ENCODE measurements at places on chromosomes 6 and 20. TPM values are rescaled to one million over a fixed set of nuclear protein-coding genes. Genes with fewer than 3 reads are reported as not detected.

DNA sequence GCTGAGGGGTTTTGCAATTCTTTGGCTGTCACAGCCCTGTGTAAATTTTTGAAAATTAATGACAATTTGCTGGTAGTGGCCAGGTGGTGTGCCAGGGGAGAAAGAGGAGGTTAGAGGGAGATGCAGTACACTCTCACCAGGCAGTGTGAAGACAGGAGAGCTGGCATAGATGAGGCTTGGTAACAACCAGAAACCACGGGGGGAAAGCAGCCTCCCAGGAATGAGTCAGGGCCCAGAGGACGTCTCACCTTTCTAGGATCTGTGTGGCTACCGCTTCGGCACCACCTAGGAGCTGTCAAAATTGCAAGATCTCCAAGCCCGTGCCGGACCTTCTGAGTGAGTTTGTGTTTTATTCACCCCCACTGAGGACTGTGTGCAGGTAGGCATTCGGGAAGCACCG lies 171.4 kb downstream of the PACRG start:
- H3K4me3 ChIP-seq, result no peak overlapping the region
- DNase-seq, result no peak
- H3K27ac ChIP-seq, result no peak overlapping the region
- peaks cover 7% of the 10 kb centered on the region for H3K27me3 ChIP-seq
- H3K36me3 ChIP-seq, result no peaks in the 10 kb centered on the region

DNA sequence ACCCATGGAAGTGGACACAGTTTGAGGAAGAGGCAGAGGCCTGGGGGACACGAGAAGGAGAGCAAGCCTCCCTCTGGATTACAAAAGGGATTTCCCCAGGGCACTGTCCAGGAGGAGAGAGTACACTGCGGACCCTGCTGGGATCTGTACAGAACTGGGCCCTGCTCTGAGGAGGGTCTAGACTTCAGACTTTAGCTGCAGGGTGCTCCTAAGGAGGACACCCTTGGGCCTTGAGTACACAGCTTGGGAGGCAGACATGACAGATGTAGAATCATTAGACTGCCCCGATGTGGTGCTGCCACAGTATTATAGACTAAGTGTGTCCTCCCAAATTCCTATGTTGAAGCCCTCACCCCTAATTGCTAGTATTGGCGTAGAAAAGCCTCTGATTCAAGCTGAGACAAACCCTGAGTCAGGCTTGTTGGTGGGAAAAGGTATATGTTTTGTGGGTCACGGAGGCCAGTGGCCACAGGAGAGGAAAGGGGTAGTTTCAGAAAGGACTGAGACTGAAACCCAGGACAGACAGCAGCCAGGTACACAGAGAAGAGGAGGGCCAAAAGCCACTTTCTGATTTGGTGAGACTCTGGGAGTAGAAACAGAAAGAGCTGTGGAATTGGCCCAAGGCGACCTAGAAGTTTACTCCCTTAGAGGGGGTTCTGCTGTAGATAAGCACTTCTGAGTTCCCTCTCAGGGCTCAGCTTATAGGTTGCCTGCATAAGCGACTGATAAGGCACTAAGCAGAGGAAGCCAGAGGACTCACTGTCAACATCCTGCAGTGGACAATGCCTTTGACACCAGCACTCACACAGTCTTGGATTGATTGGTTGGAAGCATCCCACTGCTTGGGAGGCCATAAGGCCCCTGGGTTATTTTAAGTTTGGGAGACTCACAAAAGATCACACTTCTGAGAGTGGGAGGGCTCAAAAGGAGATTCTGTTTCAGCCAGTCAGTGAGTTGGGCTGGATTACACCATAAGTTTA lies 16.5 kb upstream of the SH3BGRL2 start:
- H3K27me3 ChIP-seq, result no peaks in the 10 kb centered on the region
- no peak overlapping the region for H3K4me3 ChIP-seq
- DNase-seq, result no peak
- peak overlapping the region; percentile 76 for H3K27ac ChIP-seq

F13A1 gene
- 0.25 TPM for total RNA-seq

DNA sequence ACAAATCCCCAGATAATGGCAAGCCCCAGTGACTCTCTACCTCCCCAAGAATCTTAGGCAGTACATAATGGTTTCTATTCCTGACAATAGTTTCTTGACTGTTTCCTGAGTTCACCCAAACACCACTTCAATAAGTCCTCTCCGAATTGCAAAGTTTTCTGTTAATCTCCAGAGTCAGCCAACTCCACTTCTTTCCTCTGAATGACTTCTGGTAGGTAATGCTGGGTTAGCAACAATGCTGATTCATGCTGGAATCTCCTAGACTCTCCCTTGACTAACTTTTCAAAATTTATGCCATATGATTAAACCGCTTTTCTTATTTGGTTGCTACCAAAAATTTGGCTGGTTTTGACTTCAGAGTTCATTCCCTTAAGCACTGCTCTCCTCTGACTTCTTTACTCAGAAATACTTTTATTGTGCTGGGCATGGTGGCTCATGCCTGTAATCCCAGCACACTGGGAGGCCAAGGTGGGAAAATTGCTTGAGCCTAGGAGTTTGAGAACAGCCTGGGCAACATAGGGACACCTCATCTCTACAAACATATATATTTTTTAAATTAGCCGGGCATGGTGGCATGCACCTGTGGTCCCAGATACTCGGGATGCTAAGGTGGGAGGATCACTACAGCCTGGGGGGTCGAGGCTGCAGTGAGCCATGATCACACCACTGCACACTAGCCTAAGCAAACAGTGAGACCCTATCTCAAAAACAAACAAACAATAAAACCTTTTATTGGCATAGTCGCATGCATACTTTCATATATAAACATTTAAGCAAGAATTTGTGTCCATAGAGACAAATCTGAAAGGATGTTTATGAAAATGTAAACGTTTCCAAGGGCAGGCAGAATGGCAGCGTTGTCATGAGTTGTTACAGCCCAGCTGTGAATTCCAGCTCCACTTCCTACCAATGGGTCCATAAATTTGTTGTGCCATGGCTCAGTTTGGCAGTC lies 249.3 kb upstream of the PLN start:
- H3K36me3 ChIP-seq, result no peaks in the 10 kb centered on the region
- no peak overlapping the region for H3K4me3 ChIP-seq
- no peak for DNase-seq
- H3K27ac ChIP-seq, result no peak overlapping the region
- H3K27me3 ChIP-seq, result no peaks in the 10 kb centered on the region

- H3K27ac ChIP-seq, result peak overlapping the region; percentile 91
- no peaks in the 10 kb centered on the region for H3K27me3 ChIP-seq
Measured at GRCh38 chr20:25389401-25389857, 1.2 kb downstream of the ABHD12 start.

DNA sequence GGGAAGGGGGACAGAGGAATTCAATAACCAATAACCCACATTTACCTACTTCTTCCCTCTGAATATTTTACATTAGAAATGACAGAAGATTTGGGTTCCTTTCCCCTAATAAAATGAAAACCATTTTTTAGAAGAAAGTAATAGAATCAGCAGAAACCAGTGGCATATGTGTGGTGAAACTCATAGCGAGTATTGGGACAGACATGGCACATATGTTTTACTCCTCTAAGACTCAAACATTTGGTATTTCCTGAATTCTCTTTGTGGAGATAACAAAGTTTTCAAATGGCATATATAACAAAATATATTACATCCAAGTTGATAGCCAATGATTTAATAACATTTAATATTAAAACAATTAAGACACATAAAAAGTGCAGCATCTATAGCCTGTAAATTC lies 12.9 kb upstream of the BEND3 start:
- no peaks in the 10 kb centered on the region for H3K27me3 ChIP-seq
- no peak for DNase-seq
- peaks cover 5% of the 10 kb centered on the region for H3K4me1 ChIP-seq
- H3K4me3 ChIP-seq, result no peak overlapping the region
- H3K36me3 ChIP-seq, result no peaks in the 10 kb centered on the region

PROKR2 gene
- 2.3 TPM for total RNA-seq

DNA sequence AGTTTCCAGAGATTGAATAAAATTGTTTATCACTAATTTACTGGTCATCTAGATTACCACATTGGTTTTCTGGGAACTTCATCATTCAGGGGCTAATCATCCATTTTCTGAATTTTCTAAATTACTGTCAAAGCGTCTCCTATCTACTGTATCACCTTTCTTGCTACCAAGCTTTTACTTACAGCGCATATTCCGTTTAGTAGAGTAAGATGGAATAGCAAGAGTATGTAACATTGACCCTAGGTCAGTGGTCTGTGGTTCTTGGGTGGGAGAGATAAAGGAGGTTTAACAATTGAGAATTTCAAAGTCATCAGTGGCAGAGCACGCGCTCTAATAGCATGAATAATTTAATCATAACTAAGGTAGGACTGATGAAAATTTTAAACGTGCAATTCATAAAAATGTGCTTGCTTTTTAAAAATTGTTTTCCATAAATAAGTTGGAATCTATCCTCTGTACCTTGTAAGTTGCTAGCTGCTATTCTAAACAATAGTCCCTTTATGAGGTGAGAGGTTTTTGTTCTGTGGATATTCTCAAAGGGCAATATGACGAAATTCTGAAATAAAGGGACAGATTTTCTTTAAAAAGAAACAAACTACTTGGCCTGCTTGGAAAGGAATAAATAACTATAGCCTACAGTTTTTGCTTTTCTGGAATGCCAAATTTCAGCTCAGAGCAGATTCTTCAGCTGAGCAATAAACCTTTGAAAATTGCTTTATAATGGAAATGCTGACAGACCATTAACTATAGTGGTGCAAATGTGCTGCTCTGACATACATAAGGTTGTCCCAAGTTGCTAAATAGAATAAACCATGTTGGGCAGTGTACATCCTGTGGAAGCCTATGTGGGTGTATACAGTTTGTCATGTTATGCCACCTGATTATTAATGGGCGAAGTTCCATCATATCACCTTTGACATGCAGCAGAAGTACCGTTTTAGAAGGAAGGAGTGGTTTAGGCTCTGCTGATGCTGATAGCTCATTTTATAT lies 84.1 kb downstream of the ZFAND3 start:
- peaks cover 14% of the 10 kb centered on the region for H3K4me1 ChIP-seq
- no peaks in the 10 kb centered on the region for H3K27me3 ChIP-seq
- H3K27ac ChIP-seq, result peak overlapping the region; percentile 67
- DNase-seq, result no peak
- no peaks in the 10 kb centered on the region for H3K36me3 ChIP-seq

DNA sequence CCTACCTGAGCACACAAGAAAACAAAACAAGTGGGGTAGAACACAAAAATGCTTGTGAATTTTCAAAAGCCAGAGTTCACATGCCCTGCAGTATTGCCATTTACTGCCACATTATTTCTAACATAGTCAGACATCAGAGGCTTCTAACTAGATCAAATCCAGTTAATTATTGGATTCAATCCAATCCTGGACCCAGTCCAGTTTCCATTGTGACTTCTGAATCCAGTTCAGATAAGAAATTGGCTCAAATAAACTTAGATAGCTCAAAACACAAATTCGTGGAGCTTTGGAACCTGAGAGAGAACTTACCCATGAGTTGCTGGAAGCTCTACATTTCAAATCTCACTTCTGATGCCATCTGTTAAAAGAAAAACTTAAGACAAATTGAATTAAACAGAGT lies 85.2 kb upstream of the ANKEF1 start:
- no peaks in the 10 kb centered on the region for H3K36me3 ChIP-seq
- peaks cover 4% of the 10 kb centered on the region for H3K4me1 ChIP-seq
- no peak overlapping the region for H3K4me3 ChIP-seq
- DNase-seq, result no peak
- H3K27me3 ChIP-seq, result peaks cover 12% of the 10 kb centered on the region
